ENCODE measurements at places on chromosomes 3 and 15.

DNA sequence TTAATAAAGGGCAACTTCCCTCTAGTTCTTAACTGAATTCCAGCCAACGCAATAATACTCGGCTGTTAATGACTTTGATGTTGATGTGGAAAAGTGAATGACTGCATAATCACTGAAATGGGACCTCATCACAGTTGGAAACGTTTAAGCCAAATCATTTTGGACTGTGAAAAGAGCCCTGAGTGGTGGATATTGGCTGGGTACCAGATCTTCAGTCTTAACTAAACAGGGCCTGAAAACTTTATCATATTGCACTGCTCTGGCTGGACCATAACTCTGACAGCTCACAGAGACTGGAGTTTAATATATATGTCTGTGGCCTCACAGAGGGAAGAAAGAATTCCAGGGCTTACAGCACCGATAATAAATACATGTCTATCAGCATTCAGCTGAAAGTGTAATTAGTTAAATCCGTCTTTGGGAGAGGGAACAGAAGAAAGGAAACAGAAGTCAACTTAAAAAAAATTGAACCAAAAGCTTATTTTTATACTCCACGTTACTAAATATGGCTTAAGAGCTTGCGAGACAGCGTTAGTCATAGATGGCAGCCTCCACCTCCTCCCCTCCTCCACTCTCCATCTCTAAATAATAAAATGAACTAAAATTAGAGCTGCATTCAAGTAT lies 222.3 kb upstream of the CDIN1 start:
- DNase-seq: no peak

GRCh38 chr3:110811050-110811449 lies 260.6 kb upstream of the NECTIN3 start:
- peak; percentile 85 for DNase-seq

- peak; percentile 93 for DNase-seq
Measured at GRCh38 chr15:98727115-98728040, 79.0 kb downstream of the IGF1R start.

DNA sequence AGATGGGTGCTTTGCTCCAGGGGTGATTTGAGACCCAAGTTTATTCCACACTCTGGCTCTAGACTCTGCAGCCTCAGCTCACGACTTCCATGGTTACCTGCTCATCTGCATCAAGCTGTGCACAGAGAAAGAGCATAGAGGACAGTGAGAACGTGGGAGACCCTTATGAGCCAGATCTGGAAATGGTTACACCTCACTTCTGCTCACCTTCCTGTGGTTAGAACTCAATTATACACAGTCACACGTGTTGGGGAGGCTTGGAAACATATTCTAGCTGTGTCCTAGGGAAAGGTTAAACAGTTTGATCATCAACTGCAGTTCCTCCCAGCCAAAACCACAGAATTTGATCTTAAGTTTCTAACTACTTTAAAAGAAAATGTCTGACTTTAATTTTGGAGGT lies 1.8 kb downstream of the FETUB start:
- DNase-seq: no peak

DNA sequence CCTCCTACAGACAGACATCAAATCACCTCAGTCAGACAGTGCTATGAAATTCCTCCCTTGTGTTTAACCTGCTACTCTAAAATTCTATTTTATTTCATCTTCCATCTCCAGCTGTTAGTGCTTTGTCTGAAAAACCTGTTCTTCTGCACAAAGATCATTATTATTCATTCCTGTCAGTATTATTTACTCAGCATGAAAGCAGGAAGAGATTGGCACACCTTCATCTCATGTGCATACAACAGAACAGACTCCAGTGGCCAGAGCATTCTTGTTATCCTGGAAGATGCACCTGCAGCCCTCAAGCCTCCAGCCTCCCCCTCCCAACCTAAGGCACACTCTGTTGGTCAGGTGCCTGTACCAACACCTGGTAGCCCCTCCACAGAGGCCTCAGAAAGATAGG lies 1.8 kb upstream of the ROPN1B start:
- no peak for DNase-seq

DNA sequence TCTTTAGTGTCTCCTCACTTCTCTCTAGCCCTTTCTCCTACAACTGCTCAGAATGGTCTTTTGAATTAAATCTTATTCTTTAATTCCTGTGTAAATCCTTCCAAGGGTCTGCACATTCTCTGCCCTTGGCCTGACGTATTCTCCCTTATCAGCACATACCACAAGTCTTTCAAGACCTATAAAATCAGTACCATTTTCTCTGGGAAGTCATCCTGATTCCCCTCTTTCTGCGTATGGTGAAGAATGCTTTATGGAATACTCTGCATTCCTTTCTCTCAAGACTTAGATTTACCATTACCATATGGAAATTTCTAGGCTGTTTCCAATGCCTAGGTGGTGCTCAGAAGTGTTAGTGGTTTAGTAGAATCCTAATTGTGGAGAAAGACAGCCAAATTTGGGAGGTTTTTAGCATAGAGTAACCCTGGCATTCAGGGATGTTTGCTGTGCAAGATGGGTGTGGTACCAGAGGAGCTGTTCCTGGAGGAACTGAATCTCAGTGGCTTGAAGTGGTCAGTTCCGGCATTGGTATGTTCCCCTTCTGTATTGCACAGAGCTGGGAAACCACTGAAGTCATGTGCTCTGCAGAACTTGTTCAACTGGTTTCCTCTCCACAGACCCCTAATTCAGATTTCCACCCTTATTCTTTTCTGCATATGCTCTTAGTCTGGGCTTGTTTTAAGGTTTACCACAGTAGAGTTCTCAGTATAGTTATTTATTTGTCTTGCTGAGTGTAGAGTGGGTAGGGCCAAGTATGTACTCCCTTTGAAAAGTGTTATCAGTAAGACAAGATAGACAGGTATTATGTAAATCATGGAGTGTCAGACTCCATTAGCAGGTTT lies 24.5 kb downstream of the IQGAP1 start:
- DNase-seq: no peak

DNA sequence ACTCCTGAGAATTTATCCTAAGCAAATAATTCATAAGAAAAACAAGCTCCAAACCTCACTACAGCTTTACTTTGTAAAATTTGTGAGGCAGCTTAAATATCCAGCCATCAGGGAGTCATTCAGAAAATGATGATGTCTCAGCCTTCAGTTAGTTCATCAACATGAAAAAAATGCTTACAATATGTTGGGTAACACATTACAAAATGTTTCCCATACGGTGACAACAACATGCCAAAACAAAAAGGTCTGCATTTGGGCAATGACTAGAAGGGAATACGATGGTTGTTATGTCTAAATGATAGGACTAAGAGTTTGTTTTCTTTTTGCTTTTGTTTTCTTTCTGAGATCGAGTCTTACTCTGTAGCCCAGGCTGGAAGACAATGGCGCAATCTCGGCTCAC lies 47.0 kb upstream of the CFAP161 start:
- no peak for DNase-seq

DNA sequence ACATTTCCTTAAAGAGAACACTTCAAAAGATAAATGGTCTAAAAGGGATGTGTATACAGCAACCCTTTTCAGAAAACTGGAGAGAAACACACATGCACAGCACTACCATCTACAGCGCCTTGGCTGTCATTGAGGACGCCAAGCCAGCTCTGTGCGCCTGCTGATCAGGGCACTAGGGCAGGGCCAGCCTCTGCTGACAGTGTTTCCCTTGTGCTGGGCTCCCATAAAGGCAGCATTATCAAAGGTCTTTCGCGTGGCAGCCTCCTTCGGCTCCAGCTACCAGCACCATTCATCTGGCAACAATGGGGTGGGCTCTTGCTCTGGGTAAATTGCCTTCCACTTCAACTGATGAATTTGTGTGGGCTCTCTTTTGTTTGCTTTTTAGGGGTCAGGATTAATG lies 53.4 kb downstream of the LDHAL6B start:
- DNase-seq: no peak

GRCh38 chr3:194204042-194204987 lies 68.4 kb downstream of the HES1 start:
- no peak for DNase-seq

DNA sequence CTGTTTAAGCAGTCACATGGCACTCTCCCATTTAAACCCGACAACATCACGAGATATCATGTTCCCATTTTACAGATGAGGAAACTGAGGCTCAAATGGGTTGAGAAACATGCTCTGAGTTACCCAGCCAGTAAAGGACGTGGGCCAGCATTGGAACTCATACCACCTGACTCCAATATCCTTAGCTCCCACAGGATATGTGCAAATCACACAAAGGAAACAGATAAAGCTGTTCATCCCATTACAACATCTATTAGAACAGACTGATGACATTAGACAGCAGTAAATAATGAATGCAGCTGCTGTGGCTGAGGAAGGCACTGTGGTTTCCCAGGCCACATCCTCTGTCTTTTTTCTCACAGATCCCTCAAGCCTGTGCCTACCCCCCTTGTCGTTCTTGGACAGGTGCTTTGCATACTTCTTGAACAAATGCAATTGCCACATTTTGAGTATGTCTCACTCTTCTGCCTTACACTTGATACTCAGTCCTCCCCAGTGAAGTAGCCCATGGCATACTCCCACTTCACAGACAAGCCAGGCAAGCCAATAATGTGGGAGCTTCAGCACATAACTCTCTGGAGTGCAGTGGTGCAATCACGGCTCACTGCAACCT lies 17.7 kb downstream of the FRMD4B start:
- no peak for DNase-seq

- DNase-seq: no peak
Measured at GRCh38 chr3:57274845-57275244, 17.6 kb downstream of the ASB14 start.

- DNase-seq: no peak
Measured at GRCh38 chr3:69082361-69082760, 2.2 kb upstream of the UBA3 start.

- DNase-seq: no peak
Measured at GRCh38 chr15:41564960-41565502, 6.0 kb downstream of the TYRO3 start.

DNA sequence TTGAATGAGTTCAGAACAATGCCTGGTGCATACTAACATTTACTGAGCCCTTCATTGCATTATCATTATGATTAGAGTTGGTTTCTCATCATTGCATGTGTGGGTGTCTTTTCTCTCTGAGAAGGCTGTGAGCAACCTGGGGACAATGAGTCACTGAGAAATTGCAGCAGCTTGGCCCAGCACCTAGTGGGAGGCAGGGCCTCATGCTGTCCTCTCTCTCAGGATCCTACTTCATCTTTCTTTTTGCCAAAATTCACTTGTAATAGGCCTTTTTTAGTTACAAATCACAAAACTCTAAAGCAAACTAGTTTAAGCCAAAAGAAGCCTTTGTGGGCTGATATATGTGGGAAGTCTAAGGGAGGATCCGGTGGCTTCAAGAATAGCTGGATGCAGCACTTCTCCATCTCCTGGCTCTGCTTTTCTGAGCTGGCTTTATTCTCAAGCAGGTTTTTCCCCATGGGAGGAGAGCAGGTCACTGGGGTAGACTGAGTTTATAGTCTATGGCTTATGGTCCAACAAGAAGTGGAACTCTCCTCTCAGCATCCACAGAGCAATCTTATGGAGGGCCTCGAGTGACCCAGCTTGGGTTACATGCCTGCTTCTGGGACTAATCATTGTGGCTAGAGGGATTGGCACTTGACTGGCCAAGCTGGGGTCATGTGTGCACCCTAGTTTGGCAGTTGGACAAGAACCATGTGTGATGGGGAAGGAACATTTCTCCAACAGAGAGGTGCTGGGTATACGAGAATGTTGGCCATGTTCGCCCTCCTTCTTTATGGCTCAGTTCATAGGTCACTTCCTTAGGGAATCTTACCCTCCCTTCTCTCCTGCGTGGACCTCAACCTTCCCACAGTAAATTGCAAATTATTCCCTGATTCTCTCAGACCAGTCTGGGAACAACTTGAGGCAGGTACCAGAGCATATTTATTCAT lies 8.7 kb upstream of the CAMK1 start:
- DNase-seq: peak; percentile 48

DNA sequence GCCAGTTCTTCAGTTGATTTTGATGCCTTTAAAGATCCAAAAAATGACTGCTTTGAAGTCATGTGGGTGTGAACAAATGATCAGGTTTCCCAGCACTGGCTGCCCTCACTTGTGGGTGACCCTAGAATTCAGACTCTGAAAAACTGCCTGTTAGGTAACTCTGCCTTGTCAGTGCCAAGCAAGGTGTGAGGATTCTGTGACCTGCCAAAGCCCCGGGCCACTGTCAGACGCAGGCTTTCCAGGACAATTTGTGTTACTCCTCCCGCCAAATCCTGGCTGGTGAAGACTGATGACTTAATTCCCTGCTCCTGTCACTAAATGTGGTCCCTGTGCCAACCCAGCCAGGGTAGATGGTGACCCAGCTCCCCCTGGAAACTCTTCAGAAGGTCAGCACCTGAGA lies 99.2 kb upstream of the PSMD6 start:
- no peak for DNase-seq

GRCh38 chr3:123817413-123817812 lies 66.7 kb downstream of the MYLK start:
- no peak for DNase-seq

DNA sequence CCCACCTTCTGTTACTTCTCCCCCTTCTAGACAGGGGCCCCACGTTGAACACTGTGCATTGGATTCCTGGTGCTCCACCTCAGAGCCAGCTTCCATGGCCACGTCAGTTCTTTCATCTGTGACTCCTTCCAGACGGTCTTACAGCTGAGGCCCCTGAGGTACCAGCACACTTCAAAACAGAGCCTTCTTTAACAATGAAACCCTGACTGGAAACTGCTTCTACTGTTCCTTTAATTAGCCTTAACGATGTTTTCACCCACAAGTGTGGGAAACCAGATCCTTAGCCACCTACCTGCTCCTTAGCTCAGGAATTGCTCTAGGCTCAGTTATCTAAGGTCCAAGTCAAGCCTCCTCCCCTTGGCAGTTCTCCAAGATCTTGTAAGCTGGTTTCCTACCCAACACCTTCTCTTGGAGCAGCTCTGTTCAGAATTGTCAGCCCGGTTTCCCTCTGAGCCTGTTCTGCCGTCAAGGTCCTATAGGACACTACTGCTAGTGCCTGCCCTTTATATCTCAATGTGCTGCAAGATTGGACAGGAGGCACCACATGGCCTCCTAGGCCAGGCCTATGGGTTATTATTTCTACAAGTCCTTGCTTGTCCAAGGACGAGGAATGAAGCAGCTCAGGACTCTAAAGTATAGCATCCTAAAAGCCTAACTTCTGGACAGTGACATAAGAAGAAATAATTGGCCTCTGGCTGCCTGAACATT lies 80.7 kb downstream of the FMN1 start:
- DNase-seq: no peak

- DNase-seq: peak; percentile 92
Measured at GRCh38 chr15:89068325-89068784, 19.9 kb upstream of the ABHD2 start.

DNA sequence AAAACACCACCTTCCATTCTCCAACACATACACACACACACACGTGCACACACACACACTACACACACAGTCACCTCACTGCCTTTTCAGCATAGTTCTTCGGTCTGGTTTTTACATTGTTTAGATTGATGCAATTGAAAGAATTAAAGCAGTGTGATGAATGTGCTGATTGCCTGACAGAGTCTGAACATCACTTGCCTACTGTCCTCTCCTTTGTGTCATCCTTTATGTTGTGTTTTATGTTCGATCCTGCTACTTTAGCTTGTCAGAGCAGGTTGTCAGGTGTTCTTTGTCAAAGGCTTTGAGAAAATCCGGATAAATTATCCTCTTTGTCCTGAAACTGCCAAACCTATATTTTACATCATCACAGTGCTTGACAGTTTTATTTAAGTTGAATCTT lies 80.4 kb downstream of the IQCH start:
- no peak for DNase-seq

GRCh38 chr3:55937301-55937700 lies 450.2 kb upstream of the WNT5A start:
- DNase-seq: no peak

- DNase-seq: no peak
Measured at GRCh38 chr3:31610700-31611275, 78.1 kb downstream of the STT3B start.

- DNase-seq: no peak
Measured at GRCh38 chr3:105317841-105318240, 48.9 kb upstream of the ALCAM start.

All from RCC 7860 (cell line).